ENCODE measurements at places on chromosomes 3 and 15.

- DNase-seq = no peak
Measured at GRCh38 chr3:107409365-107409764, 32.1 kb downstream of the CCDC54 start.

- DNase-seq = no peak
Measured at GRCh38 chr3:184075901-184076300, 21.0 kb upstream of the HTR3E start.

- DNase-seq = no peak
Measured at GRCh38 chr3:161419555-161420333, 48.4 kb upstream of the SPTSSB start.

DNA sequence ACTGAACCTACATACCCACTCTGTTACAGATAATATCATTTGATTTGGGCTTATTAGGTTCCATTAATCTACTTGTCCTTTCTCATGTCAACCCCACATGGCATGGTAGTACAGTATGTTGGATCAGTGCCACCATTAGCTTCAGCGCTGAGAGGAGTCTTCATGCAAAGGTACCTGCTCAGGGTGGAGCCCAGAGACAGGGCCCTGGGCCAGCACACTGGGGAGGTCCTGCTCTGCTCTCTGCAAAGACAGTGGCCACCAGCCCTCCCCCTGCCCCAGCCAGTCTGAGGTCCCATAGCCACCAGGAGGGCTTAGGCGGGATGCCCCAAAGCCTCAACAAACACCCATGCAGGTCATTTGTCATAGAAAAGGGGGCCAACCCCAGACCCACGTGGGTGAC is 71.0 kb downstream of the ATP10A start:
- DNase-seq = no peak

- DNase-seq = no peak
Measured at GRCh38 chr3:110413807-110414748, 657.5 kb upstream of the NECTIN3 start.

Measured in inflammatory macrophage (primary cell).